Spinal cord (tissue), 10 donors: ENCODE measurements at places on chromosomes 4 and X.

DNA sequence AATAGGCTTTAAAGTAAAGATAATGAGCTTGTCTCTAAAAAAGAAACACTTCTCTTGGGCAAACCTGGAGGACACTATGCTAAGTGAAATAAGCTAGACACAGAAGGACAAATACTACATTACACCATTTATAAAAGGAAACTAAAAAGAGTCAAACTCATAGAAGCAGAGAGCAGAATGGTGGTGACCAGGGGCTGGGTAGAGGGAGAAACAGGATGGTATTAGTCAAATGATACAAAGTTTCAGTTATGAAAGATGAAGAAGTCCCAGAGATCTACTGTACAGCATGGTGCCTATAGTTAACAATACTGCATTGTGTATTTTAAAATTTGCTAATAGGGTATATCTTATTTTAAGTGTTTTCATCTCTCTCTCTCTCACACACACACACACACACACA is 28.5 kb downstream of the ACSL4 start:
- no peak for DNase-seq

GRCh38 chrX:137545711-137546651 is 19.9 kb upstream of the ZIC3 start:
- no peak for DNase-seq

DNA sequence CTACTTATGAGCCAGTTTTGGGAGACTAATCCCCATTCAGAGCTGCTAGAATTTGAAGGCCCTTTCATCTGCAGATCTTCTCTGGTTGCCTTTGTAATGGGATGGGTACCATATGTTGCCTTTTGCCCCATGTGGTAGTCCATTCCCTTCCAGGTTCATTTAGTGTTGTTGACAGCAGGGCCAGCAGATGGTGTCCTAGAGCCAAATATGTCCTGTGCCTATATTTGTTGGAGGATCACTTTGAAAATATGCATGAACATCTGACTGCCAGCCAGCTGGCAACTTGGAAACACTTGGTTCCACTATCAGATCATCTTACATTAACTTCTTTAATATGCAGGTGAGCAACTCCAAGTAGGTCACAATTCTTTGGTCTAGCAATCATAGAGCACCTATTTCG is 30.4 kb downstream of the CFAP299 start:
- peak; percentile 24 for DNase-seq

- no peak for DNase-seq
Measured at GRCh38 chr4:8701126-8702019, 108.8 kb downstream of the CPZ start.

DNA sequence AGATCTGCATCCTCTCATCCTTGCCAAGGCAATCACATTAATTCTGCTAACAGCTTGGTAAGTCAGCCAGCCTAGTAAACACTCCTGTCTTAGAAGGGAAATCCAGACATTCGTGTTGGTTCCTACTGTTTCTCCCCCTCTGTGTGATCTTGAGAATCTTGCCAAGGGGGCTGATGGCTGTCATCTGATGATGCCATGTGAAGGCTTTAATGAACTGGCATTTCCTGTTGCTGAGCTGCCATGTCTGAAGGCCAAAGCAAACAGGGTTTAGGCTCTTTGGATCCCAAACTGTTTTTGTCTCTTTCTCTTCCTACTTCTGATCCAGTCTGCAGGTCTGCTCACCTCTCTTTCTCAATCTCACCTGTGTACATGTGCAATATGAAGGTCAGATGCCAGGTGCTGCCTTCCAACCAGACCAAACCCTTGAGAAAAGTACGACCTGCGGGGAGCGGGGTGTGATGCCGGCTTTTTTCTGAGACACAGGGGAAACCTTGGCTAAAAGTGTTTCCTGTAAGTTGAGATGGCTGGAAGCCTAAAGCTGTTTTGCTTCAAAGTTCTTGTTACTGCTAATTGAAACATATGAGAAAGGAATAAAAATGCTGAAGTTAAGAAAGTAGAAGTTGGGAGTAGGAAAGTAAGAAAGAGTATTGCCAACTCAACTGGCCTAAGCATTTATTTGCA is 532.9 kb downstream of the ANKRD50 start:
- no peak for DNase-seq

DNA sequence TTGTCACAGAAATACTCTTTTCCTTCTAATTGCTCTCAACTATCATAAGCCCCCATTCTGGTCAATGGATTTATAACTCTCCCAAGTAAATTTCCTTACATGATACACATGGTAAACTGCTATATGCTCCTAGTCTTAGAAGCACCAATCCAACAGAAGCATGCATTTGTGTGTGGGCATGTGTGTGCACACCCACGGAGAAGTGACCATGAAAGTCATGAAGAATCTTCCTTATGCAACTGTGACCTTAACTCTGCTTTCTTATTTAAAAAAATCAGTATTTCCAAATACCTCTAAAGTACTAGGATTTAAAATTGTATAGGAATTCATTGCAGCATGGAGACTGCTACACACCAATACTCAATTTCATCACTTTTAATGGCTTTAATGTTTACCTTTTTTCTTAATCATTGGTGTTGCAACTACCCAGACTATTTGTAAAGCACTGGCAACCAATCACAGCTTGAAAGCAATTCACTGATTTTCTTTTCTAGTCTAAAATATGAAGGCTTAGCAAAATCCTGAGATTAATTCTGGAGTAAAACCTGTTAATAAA is 47.6 kb downstream of the MAML3 start:
- DNase-seq: no peak

GRCh38 chr4:10113362-10114047 is 3.1 kb downstream of the WDR1 start:
- no peak for DNase-seq

DNA sequence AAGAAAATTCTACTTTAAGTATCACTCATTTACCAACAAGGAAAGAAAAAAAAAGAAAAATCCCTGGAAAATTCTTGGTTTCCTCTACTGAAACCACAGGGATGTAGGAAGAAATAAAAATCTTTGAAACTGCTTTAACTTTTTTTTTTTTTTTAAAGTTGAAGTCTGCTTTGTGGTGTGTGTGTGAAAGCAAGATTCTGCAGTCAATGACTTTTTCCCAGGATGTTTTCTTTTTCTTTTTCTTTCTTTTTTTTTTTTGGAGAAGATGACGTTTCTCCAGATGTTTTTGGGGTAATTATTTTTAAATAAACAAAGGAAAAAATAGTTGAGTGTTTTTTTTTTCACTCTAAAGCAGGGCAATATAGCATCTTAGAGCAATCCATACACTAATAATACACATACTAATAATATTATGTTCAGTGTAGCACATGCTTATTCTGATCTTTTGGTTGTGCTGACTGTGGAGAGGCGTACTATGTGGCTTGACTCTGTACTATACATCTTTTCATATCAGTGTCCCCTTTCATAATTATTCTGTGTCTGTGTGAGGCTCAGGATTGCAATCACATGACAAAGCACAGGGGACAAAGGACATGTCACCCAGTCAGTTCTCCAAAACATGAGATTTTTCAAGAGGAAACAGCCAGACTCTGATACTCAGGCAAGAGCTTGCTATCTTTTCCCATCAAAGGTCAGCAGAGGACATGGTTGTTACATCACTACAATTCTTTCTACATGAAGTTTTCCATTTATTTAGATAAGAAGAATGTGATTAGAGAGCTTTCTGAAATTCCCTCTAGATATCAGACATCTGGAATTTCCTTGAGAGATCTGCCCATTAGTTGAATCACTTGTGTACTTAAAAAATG is 111.0 kb downstream of the PDE5A start:
- no peak for DNase-seq

DNA sequence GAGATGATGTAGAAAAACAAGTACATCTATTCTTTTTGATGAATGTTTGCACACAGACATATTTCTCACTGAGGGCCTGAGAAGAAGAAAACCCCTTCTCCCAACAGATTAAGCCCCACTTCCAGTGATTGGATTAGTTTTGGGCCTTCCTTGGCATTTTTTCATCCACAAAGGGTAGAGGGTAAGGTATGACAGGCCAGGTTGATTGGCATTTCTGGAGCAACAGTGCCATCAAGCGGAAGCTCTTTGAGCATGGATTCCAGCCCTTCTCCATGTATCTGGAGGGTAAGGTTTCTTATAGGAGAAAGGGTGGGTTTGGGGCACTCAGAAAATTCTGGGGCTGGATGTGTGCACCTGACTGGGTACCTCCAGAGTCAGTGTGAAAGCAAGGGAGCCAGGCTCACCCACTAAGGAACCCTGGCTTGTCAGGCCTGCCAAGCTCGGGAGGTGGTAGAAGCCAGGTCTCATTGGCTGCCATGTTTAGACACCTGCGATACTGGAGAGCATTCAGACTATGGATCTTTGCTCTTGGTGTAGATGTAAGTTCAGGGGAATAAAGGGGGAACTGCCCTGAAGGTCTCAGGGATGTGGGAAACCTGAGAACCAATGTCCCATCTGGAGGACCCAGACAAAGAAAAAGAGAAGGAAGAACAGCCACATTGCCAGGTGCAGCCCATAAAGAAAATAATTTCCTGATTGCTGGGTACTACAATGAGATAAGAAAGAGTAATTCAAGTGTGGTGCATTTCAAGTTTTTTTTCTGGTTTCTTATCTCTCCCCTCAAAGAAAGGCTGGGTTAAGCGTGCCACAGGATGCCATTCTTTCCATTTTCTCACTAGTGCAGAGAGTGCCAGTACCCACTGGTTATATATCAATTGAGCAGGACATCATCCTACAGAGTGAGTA is 222.3 kb upstream of the AGTR2 start:
- no peak for DNase-seq

DNA sequence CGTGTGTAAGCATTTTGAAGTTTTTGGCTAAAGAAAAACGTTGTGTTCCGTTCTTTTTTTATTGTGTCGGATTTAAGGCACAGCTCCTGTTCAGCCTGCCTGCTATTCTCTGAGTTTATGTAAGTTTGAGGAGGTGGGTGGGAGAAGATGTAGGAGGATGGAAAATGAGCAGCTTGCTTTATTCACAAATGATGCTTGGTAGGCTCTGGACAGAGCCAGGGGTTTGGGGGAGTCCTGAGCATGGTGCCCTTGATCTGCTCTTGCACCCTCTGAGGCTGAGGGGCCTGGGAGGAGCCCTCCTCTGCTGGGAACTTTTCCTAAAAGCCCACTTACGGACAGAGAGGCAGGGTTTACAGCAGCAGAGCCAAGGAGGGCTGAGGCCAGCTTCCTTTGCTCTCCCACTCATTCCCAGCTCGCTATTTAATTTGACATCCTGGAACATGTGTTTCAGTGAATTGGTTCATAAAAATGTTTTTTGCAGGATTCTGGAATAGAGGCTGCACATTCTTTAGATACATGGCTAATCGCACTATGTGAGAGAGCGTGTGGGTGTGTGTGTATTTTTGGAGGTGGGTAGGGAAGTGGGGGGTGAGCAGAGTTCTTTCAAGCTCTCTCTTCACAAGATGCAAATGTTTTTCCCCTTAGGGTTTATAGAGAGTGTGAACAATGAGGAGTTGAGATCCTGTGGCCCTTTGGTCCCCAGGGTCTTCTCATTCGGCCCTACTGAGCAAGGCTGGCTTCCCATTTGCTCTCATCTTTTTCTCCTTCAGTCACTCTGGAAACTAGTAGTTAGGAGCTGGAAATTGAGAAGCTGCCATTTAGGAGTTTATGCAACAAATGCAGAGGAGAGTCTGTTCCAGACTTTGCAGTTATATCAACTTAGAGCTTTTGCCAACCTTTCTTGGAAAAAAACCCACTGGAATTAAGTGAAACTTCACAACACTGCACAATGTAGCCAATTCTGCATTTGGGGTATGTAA is 32.1 kb downstream of the TMEM131L start:
- DNase-seq: peak; percentile 89

GRCh38 chr4:6779667-6780565 is 2.6 kb upstream of the KIAA0232 start:
- peak; percentile 66 for DNase-seq

- no peak for DNase-seq
Measured at GRCh38 chr4:110484029-110484428, 8.1 kb downstream of the ENPEP start.

DNA sequence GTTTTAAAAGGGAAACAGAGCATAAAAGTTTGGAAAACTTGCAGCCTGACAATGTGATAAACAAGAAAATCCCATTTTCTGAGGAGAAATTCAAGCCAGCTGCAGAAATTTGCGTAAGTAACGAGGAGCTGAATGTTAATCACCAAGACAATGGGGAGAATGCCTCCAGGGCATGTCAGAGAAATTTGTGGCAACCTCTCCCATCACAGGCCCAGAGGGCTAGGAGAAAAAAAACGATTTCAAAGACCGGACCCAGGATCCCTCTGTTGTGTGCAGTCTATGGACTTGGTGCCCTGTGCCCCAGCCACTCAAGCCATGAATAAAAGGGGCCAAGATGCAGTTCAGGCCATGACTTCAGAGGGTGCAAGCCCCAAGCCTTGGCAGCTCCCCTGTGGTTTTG is 355.4 kb upstream of the NDST3 start:
- no peak for DNase-seq

GRCh38 chr4:130591091-130591490 is 1495.1 kb downstream of the C4orf33 start:
- no peak for DNase-seq

DNA sequence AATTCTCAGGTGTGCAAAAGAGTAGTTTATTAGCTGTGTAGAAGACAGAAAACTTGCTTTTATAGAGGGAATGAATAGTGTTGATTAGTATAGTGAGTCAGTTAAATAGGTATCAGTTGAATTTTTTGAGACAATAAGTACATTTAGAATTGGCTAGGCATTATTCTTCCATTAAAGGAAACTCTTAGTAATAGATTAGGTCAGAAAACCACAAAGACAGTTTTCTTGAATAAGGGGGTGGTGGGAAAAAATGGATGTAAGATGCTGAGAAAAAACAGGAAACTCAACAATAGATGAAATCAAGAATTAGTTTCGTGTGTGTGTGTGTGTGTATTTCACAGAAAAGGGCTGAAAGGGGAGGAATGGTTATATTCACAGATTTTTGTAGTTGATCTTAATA is 16.8 kb downstream of the CD38 start:
- DNase-seq: no peak

- DNase-seq: peak; percentile 14
Measured at GRCh38 chr4:139208404-139208945, 31.5 kb upstream of the ELF2 start.
